Diencephalon (tissue), 1 donor: ENCODE measurements at places on chromosomes 7 and 10. TPM values are rescaled to one million over a fixed set of nuclear protein-coding genes. Genes with fewer than 3 reads are reported as not detected.

OPALIN gene
- not detected for total RNA-seq

WEE2 gene
- 0.23 TPM for total RNA-seq

GIMAP2 gene
- total RNA-seq = 6.7 TPM

KLLN gene
- total RNA-seq = 1.4 TPM

ELN gene
- total RNA-seq = 33.2 TPM

PDE1C gene
- total RNA-seq = 19.6 TPM

DDC gene
- total RNA-seq = 4.8 TPM

PLAC9 gene
- total RNA-seq = 1.4 TPM

PPP1R3C gene
- total RNA-seq = 47.3 TPM

TCF7L2 gene
- total RNA-seq = 84.0 TPM

ACSL5 gene
- total RNA-seq = 2.3 TPM

PNLIP gene
- not detected for total RNA-seq

GRID2IP gene
- 2.1 TPM for total RNA-seq

COL17A1 gene
- total RNA-seq = under 0.01 TPM

CLEC5A gene
- under 0.01 TPM for total RNA-seq

FXYD4 gene
- not detected for total RNA-seq

IDI2 gene
- total RNA-seq = not detected

ELMO1 gene
- total RNA-seq = 84.7 TPM

C10orf90 gene
- 1.2 TPM for total RNA-seq

SRRM3 gene
- total RNA-seq = 15.2 TPM

FAM25G gene
- total RNA-seq = not detected

TAS2R40 gene
- total RNA-seq = not detected
